ENCODE measurements at places on chromosomes 6 and 20. TPM values are rescaled to one million over a fixed set of nuclear protein-coding genes. Genes with fewer than 3 reads are reported as not detected.

Gene SDCBP2
- 10.1 TPM for total RNA-seq

Gene SLC22A7
- not detected for total RNA-seq

Gene PCMTD2
- total RNA-seq, result 104 TPM

Gene DZANK1
- 4.2 TPM for total RNA-seq

Gene GPX5
- not detected for total RNA-seq

Gene ANKEF1
- 1.2 TPM for total RNA-seq

DNA sequence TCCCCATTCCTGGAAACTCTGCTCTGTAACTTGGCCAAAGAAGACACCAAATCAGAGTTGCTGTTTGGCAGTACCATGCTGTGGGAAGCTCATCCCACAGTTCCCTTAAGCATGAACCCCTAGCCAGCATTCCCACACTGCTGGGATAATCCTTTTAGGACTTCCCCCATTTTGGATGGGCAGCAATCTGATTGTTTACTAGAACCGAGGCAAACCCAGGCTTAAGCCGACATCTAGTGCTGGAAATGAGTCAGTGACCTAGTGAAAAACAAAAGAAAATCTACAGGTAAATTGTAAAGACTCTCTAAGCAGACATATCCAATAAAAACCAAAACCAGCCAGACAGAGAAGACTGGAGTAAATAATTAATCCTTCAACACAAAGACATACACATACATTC lies 5.2 kb downstream of the DNAH8 start:
- no peak for DNase-seq

- DNase-seq, result no peak
Observed at GRCh38 chr6:78999737-79000136, 78.3 kb downstream of the PHIP start.

DNA sequence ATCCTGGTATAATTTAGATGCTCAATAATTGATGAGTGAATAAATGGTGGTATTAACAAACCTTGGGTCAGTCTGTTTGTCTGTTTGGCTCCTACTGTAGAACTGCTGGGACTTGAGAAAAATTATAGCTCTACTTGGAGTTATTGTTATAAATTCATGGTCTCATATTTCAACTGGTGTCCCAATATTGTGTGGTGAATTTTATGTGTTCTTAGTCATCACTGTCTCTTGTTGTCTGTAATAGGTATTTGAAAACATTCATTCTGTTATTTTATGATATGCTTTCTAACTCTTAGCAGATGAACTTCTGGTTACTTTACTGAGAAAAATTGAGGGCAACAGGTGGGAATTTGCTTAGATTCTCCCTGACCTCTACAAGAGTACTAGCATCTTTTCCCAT lies 221.4 kb downstream of the CDKAL1 start:
- DNase-seq, result no peak

DNA sequence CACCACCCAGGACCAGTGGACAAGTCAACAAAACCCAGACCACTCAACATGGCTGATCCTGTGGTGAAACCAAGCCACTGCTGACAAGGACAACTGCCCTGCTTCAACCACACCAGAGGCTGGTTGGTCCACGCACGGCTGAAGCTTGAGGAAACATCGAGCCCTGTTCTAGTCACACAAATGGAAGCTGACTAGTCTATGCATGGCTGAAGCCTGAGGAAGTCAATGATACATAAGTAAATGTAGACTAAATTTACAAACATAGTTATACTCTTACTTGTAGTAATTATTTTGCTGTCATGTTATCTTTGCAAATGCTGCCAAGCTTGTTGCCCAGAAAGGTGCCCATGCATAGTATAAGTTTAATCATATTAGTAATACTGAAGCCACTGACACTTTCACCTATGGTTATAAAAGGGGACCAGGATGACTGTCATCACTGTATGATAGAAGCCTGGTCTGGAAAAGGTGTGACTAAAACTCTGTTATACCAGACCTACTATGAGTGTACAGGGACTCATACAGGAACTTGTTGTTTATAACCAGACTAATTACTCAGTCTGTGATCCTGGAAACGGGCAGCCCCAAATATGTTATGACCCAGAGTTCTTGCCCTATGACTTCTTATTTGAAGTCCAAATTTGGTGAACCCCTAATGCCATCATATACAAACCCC lies 5.6 kb downstream of the IL22RA2 start:
- DNase-seq, result no peak

GRCh38 chr20:44609516-44610312 lies 27.3 kb downstream of the PKIG start:
- peak; percentile 94 for DNase-seq

DNA sequence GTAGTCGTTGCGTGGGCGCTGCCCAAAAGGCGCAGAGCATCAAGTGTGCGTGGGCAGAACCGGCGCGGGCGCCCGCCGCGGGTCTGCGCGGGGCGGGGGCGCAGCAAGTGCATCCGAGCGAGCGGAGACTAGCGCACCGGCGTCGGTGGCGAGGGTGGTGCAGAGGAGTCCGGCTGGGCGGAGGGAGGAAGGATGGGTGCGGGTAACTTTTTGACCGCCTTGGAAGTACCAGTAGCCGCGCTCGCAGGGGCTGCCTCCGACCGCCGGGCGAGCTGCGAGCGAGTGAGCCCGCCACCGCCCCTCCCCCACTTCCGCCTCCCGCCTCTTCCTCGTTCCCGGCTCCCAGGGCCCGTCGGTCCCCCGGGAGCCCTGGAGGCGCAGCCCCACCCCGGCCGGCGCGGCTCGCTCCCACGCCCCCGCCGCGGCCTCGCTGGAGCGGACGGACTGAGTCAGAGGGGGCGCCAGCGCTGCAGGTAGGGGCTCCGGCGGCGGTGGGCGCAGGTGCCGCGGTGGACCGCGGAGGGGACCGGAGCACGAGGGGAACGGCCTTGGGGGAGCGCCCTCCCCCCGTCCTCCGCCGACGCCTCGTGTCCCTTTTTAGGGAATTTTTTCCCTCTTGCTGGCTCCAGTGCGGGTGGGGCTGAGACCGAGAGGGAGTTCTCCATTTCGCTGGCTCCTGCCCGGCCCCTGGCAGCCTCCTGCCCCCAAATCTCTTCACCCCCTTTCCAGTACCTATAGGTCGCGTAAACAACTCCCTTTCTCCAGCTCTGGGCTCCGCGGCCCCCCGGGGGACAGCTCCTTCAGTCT lies 1.6 kb upstream of the DBNDD2 start:
- DNase-seq, result peak; percentile 28

- DNase-seq, result no peak
Observed at GRCh38 chr6:129708496-129709195, 1.3 kb downstream of the ARHGAP18 start.

- DNase-seq, result peak; percentile 88
Observed at GRCh38 chr6:6676910-6677441, 88.5 kb downstream of the LY86 start.

DNA sequence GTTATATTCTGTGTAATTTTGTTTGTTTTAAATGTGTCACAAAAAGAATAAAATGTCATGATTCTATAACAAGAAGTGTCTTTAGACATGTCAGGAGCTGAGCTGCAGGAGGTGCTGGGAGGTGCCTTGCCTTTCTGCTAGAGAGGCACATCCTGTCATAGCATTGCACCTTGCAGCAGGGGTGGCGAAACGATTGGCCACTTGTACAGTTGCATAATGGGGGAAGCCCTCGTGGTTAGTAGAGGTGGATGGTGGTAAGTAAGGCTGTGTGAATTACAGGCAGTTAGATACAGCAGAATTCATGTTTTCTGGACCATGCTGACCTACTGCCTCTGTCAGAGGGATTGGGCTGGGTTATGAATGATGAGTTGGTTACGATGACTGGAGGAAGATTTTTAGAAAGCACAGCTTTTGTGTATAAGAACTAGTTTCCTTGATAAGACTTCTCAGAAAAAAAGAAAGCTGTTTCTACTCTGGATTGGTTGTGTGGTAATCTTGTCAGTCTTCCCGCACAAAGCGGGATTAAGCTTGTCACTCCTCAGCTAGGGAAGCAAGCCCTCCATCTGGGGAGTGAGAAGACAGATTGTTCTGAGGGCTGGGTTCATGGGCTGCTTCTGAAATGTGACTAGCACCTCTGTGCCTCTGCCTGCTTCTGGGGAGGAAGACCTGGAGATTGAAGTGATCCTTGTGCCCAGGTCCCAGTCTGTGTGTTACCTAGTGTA lies 74.9 kb downstream of the FOXO3 start:
- DNase-seq, result no peak

GRCh38 chr6:17385660-17386059 lies 7.7 kb upstream of the CAP2 start:
- no peak for DNase-seq

DNA sequence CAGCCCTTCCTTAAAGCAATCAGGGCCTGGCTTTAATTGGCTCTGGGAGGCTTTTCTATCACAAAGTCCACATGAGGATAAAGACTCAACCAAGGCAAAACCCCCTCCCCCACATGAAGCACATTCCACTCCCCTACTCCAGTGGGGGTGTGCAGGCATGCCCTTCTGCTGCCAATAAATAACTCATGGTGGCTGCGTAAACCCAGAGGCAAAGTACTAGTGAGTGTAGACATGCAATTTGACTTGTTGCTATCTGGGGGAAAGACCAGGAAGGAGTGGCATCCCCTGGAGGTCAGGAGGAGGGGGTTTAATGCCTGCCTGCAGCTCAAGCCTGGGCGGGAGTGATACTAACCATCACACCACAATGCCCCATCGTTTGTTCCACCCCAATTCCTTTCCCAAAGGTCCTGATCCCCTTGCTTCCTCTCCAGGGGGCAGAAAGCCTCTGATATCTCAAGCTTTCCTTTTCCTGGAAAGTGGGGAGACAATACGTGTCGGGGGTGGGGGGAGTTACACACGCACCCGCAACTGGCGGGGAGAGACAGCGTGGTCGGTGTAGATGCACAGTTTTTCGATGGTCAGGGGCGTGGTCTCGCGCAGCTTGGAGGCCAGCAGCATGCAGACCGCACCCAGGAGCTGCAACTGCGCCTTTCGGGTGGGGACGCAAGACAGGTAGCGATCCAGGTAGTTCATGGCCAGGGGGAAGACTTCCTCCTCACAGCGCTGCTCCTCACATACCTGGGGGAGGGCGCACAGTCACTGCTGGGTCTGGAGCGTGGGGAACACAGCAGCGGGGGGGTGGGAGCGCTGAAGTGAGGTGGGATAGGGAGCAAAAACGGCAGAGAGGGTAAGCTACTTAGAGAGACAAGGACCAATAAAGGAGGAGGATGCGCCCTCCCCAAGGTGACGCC lies 1.5 kb downstream of the CCND3 start:
- no peak for DNase-seq

DNA sequence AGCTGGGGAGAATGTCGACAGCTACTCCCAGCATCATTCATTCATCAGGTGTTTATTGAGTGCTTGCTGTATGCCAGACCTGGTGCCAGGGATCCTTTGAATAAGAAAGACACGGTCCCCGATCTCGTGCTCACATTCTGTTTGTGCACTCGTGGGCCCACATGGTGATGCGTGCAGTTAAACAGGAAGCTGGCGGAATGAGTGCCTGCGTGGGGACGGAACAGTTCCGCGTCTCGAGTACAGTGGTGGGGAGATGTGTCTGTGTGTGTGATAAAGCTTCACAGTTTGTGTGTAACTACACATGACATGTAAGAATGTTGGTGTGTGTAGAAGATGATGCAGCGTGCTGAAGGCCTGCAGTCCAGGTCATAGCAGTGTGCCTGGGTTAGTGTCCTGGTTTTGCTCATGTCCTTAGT lies 6.5 kb downstream of the RBM38 start:
- no peak for DNase-seq

GRCh38 chr20:40587038-40587437 lies 102.0 kb downstream of the MAFB start:
- DNase-seq, result no peak

GRCh38 chr6:118743746-118744145 lies 92.4 kb upstream of the CEP85L start:
- DNase-seq, result no peak

DNA sequence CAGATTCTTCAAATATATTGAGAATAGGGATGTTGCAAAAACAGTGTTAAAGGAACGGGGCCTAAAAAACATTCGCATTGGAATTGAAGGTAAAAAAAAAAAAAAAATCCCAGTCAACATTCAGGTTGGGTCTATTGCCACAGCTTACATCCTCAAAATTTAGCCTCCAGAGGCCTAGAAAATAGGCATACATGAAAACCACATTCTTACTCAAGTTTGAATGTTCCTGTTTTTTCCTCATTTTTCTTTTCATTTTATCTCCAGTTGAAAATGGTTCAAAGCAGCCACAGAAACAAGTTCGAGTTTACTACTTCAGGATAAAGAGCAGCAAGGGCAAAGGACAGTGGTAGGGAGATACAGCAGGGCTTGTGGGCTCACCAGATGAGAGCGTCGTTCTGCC lies 41.9 kb downstream of the KCTD20 start:
- DNase-seq, result no peak

GRCh38 chr6:11616200-11616611 lies 78.7 kb downstream of the TMEM170B start:
- no peak for DNase-seq

DNA sequence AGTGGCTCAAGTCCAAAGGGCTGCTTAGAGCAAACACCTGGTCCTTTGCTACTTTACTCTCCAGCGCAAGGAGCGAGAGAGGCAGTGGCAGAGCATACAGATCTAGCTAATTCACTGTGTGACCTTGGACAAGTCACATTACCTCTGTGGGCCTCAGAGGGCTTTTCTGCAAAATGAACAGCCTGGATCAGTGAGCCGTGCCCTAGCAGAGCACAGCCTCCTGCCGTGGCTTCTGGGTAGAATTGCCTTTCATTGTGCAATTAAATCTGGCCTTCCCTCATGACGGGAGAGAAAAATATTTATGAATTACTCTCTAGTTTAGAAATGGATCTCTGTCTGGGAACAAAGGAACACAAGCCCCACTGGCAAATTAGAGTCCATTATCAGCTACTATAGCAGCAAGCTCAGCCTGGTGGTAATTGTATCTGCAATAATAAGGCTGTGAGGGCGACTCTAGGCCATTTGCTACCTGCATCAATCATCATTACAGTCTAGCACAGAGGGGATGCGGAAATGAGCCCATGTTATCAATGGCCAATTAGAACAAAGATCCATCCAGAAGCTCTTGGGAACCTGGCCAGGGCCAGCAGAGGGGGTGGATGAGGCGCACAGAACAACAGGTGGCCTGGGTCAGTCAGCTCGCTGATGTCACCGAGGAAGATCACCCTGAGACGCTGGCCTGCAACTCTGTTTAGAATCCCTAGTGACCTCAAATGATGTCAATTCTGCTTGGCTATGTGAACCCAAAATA lies 114.2 kb upstream of the LY86 start:
- no peak for DNase-seq

DNA sequence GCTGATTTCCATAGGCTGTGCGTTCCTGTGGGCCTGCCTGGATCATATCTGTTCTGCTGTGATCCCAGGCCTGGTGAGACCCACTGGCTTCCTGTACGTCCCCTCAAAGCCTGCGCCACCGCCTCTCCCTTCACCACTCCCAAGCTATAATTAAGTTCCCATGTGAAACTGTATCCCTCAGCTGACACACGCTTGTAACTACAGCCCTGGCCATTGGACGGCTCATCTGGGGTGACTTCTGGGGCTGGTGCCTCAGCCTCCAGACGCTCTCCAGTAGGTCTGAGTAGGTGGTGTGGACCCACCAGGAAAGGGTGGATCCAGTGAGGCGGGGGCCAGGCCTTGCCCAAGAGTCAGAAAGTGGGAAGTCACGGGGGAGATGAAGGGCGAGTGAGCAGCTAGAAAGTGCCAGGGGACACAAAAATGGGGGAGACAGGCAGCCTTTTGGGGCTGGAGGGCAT lies 21.0 kb downstream of the PPARD start:
- no peak for DNase-seq

Data from endothelial cell (in vitro differentiated cells).